ENCODE measurements at places on chromosomes 1 and 21. TPM values are rescaled to one million over a fixed set of nuclear protein-coding genes. Genes with fewer than 3 reads are reported as not detected.

The C1orf159 gene
- 16.3 TPM for total RNA-seq

The S100A9 gene
- total RNA-seq = not detected

The FGR gene
- 0.14 TPM for total RNA-seq

The LIPI gene
- not detected for total RNA-seq

The RGSL1 gene
- total RNA-seq = not detected

The MFN2 gene
- 54.2 TPM for total RNA-seq

The FCRL1 gene
- total RNA-seq = 0.09 TPM

The CNR2 gene
- 0.16 TPM for total RNA-seq

The LEMD1 gene
- total RNA-seq = not detected

The TTC39A gene
- not detected for total RNA-seq

The ZC3H11A gene
- total RNA-seq = 76.3 TPM

The CFAP57 gene
- total RNA-seq = not detected

The C1QB gene
- total RNA-seq = not detected

The PLA2G2F gene
- total RNA-seq = not detected

The PTGER3 gene
- total RNA-seq = 4.2 TPM

The CHI3L2 gene
- total RNA-seq = 9.1 TPM

The TDRD5 gene
- not detected for total RNA-seq

The MX2 gene
- 30.3 TPM for total RNA-seq

The HMGCS2 gene
- not detected for total RNA-seq

The LEPR gene
- 1.9 TPM for total RNA-seq

The RIMKLA gene
- 1.2 TPM for total RNA-seq

The SUSD4 gene
- 1.7 TPM for total RNA-seq

The SPATA1 gene
- total RNA-seq = 1.0 TPM

The GPR153 gene
- 0.57 TPM for total RNA-seq

The TMEM50A gene
- total RNA-seq = 145 TPM

The C8B gene
- not detected for total RNA-seq

Measured in T-helper 2 cell treated with Interferon-gamma antibody and Interleukin-4, amounts not matched to agents 100 ng/mL and 5 ng/mL, for 36 hours (primary cell).